Activated CD8-positive, alpha-beta T cell treated with anti-CD3 and anti-CD28 coated beads for 36 hours (primary cell): ENCODE measurements at places on chromosomes 5 and 9.

GRCh38 chr5:128777052-128777451 lies 188.2 kb upstream of the SLC27A6 start:
- DNase-seq: no peak

DNA sequence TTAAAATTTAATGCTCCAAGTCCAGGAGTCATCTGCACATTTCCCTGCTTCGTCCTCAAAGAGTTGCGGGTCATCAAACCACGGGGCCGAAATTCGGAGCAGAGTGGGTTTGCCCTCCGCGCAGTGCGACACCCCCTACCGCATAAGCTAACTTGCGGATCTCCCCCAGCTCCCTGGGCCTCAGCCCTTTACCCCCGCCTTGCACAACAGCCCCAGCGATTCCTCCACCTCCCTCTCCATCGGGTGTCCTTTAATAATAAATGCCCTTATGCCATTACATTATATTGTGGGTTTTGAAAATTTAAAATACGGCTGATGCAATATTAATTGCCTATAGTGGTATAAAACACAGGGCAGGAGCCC lies 3.9 kb downstream of the POU4F3 start:
- DNase-seq: no peak

DNA sequence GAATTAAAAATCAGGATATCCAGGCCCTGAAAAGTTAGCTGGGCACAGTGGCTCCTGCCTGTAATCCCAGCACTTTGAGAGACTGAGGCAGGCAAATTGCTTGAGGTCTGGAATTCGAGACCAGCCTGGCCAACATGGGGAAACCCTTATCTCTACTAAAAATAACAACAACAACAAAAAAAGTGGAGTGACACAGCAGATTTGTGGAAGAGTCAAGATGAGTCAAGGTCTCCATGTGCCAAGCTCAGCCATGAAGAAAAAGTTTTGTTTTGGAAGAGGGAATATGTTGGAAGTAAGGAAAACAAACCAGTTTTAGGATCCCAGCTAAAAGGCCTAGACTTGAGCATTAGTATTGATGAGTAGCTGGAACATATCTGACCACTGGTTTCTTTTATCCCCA lies 14.7 kb downstream of the LRRC70 start:
- no peak for DNase-seq

DNA sequence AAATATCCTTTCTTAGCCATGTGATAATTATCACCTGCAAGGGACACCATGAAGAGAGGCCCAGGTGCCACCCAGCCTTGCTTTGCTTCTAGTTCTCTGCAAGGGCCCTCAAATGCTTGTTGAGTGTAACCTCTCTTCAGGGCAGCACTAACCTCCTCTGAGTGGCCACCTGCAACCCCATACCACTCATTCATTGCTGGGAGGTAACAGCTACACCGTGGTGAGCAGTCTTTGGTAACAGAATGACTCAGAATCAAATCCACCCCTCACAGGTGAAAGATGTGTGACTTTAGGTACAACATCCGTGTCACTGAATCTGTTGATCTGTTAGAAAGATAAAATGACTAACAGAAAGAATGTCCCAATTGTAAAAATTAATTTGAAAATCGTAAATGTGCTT lies 365.1 kb upstream of the TRPC7 start:
- DNase-seq: no peak

- DNase-seq: peak; percentile 47
Observed at GRCh38 chr9:123914517-123915196, 15.3 kb downstream of the DENND1A start.

DNA sequence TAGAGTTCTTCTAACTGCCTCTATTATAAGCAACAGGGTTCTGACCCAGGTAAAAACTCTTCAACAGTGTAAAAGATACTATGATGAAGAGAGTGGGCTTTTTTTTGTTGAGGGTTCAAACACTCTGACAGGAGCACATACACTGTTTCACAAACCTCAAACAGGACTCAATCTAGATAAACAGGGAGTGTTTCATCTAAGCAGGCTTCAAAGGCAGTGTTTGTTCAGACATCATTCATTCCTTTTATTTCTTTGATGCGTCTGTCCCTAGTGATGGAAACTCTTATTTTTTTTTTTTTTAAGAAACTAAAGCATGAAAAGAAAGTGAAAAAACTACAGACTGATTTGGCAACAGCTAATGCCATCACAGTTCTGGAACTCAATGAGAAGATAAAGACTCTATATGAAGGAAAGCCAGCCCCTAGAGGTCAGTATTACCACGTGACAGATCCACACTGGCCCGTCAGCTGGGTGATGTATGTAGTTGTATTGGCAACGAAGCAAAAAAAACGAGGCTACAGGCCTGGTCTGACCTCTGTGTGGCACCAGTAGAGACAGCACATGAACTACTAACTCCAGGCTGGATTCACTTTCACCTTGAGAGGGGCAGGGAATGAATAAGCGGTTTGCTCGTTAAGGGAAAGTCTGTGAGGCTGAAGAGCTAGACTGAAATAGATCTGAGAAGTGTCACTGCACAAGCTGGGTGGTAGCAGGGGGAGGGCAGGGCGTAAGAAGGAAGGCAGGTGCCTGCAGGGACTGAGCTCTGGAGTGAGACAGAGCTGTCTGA lies 172.2 kb downstream of the CCDC192 start:
- DNase-seq: peak; percentile 43

- no peak for DNase-seq
Observed at GRCh38 chr5:151952238-151952637, 27.6 kb upstream of the GLRA1 start.

GRCh38 chr9:94174164-94174563 lies 84.9 kb upstream of the ZNF169 start:
- no peak for DNase-seq

DNA sequence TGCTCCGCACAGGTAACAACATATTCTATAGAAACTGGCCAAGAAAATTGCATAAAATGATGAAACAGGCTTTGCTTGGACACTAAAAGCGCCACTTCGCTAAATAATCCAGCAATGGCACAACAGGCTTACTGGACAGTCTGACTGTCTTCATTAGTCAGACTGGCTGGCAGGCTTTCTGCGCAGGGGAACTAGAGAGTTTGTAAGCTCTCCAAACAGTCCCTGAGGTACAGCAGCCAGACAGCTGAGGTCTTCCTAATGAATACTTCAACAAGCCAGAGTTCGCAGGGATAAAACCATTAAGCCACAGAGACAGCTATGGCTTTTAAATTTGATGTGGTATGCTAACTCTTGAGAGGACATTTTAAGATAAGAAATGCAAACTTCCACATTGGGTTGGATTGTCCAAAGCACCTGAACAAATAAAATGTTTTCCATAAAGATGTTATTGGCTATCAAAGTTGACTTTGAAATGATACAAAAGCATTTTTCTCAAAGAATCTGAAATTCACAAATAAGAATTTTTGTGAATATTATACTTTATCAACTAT lies 20.7 kb downstream of the PLK2 start:
- DNase-seq: no peak

DNA sequence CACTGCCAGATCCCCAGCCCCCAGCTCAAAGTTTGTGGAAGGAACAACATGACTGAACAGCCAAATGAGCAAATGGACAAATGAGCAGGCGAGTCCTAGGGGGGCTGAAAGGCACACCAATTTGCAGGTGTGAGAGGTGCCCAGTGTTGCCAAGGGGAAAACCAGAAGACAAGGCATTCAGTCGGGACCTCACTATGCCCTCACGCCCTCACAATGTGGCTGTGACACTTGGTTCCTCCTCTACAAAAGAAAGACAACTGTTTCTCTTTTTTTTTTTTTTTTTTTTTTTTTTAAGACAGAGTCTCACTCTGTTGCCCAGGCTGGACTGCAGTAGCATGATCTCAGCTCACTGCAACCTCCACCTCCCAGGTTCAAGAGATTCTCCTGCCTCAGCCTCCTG lies 28.0 kb downstream of the TNIP1 start:
- DNase-seq: no peak

GRCh38 chr5:35644543-35644942 lies 26.9 kb downstream of the SPEF2 start:
- DNase-seq: no peak

DNA sequence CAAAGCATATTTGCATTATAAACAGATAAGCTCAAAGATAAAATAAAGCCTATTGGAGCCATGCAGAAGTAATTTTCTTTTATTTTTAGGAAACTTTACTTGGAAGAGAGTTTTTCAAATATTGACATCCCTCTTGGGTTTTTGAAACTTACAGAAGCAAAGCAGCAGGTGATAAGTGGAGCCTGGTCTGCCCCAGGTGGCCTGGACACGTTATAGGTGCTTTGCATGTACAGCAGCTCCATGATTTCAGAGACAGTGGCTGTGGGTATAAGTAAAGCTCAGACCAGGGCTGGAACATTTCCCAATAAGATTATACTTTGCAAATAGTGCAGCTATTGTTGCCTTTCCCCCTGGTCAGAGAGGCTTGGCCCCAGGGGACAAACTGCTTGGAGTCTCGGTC lies 51.5 kb downstream of the CCDC192 start:
- DNase-seq: no peak

- no peak for DNase-seq
Observed at GRCh38 chr5:71597001-71597400, 9.9 kb downstream of the MCCC2 start.

- no peak for DNase-seq
Observed at GRCh38 chr5:17691762-17692161, 57.5 kb downstream of the TAF11L14 start.

DNA sequence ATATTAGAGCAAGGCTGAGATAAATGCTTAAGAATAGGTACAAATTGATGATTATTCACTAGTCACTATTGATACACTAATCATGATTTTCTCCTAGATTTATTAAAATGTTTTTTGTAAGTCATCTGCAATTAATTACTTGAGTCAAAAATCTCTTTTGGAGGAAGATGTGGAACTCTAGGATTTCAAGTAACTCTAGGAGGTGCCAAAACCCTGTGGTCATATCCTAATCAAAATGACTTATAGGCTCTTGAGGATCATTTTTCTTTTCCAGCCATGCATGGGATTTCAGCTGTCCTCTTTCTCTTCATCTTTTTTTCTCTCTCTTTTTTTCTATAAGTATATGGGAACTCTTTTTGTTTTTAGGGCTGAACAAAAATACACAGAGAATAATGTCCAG lies 141.8 kb upstream of the CD180 start:
- DNase-seq: no peak

- DNase-seq: peak; percentile 81
Observed at GRCh38 chr9:130042885-130043653, at the start of gene FNBP1. Gene FNBP1 (minus strand): TSS chr9:130043189. CDS start chr9:130042975, 214 bp downstream.

- peak; percentile 77 for DNase-seq
Observed at GRCh38 chr5:40681363-40682153, 1.8 kb downstream of the PTGER4 start.

DNA sequence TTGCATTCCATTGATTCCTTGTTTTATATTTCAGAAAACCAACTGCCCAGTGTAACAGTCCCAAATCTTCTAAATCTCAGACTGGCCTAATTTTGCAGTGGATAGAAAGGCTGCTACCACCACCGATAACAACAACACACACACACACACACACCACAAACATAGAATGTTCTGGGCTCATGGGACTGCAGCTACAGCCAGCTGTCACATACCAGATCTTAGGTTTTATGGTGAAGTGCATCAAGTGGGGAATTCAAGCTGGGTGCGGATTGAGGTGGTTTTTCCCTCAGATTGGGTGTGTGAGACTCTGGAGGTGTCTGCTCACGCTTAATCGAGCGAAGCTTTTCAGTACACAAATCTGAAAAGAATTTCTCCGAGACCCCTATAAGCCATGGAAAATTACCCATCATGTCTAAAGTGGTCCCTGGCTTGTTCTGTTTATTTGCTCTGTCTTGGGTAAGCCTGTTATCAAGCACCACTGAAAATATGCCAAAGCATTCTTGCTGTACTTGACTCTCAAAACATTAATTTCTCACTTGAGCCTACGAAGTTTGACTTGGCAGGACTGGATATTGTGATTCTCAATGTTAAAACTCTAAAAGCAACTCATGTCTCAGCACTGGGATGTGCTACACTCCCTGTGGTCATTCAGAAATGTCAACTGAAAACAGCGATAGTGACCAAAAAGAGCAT lies 71.1 kb downstream of the ALDH7A1 start:
- DNase-seq: no peak

GRCh38 chr9:92589923-92590322 lies 54.1 kb upstream of the ECM2 start:
- no peak for DNase-seq

- DNase-seq: no peak
Observed at GRCh38 chr9:89564346-89564878, 40.4 kb upstream of the GADD45G start.

- DNase-seq: no peak
Observed at GRCh38 chr5:12488161-12488560, 583.9 kb upstream of the CTNND2 start.

DNA sequence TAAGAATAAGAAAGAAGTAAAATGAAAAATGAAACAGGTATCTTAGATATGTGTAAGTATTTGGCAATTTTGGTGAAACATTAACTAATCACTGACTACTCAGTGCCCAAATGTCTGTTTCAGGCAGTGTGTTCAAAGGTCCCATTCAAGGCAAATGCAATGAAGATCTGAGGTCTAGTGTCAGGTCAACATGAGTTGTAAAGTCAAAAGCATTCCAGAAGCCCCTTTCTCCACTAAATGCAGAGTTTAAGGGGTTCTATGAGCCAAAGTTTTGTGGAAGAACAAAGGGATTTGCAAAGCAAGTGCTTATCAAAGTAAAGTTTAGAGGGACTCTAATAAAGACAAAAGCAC lies 71.0 kb upstream of the GPBP1 start:
- no peak for DNase-seq

- DNase-seq: no peak
Observed at GRCh38 chr5:106854105-106854687, 816.5 kb downstream of the EFNA5 start.

- DNase-seq: no peak
Observed at GRCh38 chr5:98982880-98983279, 54.1 kb upstream of the CHD1 start.

GRCh38 chr9:111937781-111938426 lies 41.3 kb downstream of the UGCG start:
- peak; percentile 84 for DNase-seq

GRCh38 chr9:5622016-5622415 lies 6.9 kb upstream of the RIC1 start:
- DNase-seq: no peak

GRCh38 chr5:1111241-1111726 lies 579 bp downstream of the SLC12A7 start:
- DNase-seq: peak; percentile 32
